ENCODE measurements at places on chromosomes 1 and 21. TPM values are rescaled to one million over a fixed set of nuclear protein-coding genes. Genes with fewer than 3 reads are reported as not detected.
A peak's percentile ranks its signal among the peaks of the same experiment; 100 is the strongest.

GRCh38 chr1:29256394-29256793 lies 20.1 kb downstream of the PTPRU start:
- DNase-seq: no peak

DNA sequence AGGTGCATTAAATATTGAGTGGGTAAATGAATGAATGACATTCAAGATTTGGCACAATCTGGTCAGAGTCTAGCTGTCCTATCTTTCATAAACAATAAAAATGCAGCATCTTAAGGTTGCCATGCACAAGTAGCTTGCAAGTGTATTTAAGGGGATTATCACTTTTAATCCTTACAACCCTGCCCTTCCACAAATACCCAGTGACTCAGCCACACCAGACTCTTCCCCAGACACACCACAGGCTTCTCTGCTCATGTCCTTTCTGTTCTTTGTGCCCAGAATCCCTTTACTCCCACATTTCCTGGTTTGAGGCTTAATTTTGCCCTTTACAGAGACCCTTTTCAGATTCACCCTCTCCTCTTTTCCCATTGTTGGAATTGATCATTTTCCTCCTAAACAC lies 59.8 kb downstream of the KIRREL1 start:
- DNase-seq: no peak

DNA sequence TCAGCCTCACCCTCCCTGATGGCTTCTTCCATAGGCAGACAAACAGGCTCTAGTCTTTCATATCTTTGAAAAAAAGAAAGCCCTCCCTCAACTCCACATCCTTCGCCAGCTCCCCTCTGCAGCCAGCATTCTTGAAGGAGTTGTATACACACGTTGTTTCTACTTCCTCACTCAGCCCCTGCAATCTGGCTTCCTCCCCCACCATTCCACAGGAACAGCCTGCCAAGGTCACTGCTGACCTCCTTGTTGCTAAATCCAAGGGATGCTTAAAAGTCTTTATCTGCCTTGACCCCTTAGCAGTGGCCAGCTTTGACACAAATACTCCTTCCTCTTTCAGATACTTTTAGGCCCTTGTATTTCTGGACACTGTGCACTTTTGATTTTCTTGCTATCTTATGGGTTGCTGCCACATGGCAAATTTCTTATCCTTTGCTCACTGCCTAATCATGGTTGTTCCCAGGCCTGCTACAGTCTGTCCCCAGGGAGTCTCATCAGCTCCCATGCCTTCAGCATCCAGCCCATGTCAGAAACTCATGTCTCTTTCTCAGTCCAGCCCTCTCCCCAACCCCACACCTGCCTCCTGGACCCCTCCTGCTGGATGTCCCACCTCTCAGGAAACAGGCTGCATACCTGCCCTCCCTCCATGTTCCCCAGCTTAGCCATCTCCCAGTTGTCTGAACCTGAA lies 8.3 kb downstream of the FAM229A start:
- DNase-seq: no peak

DNA sequence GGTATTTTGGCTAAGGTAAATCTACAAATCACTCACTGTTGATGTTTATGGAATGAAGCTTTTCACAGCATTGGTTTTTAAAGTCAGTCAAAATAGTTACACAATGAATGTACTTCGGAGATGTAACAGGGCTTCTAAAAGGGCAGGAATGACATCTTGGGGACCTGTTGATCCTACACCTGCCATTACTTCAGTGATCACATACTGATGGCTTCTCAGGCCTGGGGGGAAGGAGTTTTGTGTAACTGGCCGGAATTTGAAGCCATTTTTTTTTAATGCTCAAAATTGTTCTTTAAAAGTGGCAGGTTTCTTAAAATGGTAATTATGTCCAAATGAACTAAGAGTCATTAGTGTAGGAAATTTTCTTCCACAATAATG lies 11.2 kb downstream of the RPL5 start:
- no peak for DNase-seq

DNA sequence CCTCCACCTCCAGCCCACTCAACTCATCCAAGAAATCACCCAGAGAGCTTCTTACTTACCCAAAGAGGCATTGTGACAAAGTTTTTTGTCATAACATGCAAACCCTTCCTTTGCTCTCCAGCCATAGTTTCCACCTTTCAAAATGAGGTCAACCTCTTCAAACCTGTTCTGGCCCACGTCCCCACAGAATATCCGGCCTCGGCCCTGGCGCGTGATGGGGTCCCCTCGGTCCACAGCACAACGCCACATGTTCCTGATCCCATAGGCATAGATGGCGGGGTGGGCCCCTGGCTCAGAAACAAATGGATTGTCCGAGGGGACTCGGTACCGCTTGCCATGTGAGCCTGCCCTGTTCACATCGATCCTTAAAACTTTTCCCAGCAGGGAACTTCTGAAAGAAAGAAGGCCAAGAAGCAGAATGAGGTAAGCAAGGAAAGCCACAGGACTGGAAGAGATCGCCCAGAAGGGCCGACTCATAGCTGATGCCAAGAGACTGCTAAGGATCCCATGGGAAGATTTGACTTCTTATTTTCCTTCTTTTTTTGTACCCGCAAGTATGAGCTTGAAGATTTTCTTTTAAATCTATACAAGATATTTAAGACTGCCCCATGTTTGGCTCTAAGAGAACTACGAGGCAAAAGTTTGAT lies 7.8 kb downstream of the HHIPL2 start:
- no peak for DNase-seq

GRCh38 chr1:218249338-218250140 lies 35.6 kb upstream of the RRP15 start:
- no peak for DNase-seq

DNA sequence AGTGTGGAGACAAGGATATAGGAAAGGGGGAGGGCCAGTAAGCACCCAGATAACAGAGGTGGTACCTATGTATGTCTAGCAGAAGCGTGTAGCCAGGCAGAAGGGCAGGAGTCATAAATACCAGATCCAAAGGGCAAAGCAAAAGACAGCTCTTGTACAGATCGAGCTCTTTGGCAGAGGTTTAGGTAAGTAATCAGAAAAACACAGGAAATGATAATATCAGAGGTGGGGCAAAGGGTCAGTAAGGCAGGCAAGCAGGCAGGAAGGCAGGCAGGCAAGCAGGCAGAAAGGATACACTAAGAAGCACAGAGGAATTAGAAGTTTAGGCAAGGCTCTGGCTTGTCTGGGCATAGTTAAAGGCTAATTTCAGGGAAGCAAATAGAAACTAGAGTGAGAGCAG lies 22.7 kb upstream of the SLFNL1 start:
- DNase-seq: no peak

DNA sequence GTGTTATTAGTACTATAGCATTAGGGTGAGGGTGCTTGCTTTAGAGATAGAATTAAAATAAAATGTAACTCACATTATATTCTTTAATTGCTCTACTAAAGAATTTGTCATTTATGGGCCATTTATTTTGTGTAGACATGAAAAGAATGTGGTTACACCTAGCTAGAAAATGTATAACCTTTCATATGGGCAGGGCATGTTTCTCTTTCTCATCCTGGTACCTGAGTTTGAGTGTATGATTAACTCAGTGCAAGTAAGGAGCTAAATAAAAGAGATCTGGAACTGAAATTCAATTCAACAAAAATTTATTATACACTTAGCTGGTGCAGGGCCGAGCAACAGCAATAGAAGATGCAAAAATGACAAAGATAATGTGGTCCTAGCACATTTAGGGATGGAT lies 47.4 kb downstream of the MAP3K7CL start:
- DNase-seq: no peak

- DNase-seq: no peak
These were observed 273.8 kb downstream of the RPS6KC1 start for GRCh38 chr1:213324859-213325258.

- DNase-seq: no peak
These were observed 38.3 kb downstream of the NEXN start for GRCh38 chr1:77926561-77927357.

GRCh38 chr1:24506691-24507381 lies 4.2 kb downstream of the RCAN3 start:
- DNase-seq: no peak

GRCh38 chr1:31695327-31695726 lies 8.5 kb downstream of the COL16A1 start:
- no peak for DNase-seq

DNA sequence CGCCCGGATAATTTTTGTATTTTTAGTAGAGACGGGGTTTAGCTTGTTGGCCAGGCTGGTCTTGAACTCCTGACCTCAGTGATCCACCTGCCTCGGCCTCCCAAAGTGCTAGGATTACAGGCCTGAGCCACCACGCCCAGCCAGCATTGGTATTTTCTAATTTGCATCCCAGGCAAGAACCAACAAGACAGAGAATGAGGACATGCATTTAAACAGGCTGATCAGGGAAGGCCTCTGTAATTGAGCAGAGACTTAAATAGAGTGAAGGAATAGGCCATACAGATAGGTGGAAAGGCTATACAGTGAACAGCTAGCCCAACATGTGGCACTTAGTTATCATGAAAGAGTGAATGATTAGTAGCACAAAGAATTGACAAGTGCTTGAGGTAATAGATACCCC lies 230.4 kb downstream of the SLC35F3 start:
- no peak for DNase-seq

GRCh38 chr1:31583995-31584868 lies 7.9 kb downstream of the TINAGL1 start:
- DNase-seq: no peak

- DNase-seq: no peak
These were observed 4.5 kb downstream of the TRAF5 start for GRCh38 chr1:211331011-211331709.

GRCh38 chr1:117171900-117172511 lies 38.7 kb downstream of the VTCN1 start:
- DNase-seq: no peak

- no peak for DNase-seq
These were observed at the start of gene OR1C1 for GRCh38 chr1:247760456-247760855. OR1C1 (minus strand) TSS chr1:247760556; CDS start chr1:247758406, 2,150 bp downstream.

- no peak for DNase-seq
These were observed 504 bp downstream of the DHRS3 start for GRCh38 chr1:12617511-12617900.

- DNase-seq: no peak
These were observed 159.6 kb downstream of the TOMM20 start for GRCh38 chr1:234969011-234969441.

DNA sequence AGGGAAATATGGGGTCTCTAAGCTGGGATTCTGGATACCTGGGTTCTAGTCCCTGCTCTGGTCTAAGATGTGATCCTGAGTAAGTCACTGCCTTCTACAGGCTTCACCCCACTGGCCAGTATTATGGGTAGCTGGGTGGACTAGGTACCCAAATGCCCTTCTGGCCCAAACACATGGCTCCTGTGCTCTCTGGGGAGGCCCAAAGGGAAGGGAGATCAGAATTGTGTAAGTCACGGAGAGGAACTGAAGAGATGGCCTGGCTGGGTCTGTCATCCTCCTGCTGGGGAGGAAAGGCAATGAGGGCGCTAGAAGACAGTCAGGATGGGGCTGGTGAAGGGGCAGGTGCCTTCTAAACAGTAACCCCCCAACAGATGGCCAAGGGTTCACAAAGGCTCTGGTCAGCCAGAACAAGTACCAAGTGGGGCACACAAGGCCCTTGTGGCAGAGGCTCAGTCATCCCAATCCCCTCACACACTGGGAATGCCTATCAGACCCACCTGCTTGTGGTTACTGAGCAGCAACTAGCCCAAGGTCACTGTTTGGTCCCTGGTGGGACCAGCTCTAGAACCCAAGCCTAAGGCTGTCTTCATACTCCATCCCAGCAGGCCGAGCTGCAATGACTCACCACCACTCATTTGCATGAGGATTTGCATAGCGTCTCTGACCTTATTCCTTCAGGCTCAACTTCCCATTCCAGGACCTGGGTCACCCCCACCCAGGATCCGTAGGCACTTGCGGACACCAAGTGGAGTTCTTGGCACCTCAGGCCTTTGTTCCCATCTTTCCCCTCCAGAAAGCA lies 9.2 kb downstream of the MEF2D start:
- peak; percentile 28 for DNase-seq

- DNase-seq: no peak
These were observed 84.8 kb upstream of the CACNA1E start for GRCh38 chr1:181398544-181398943.

- DNase-seq: no peak
These were observed 16.7 kb downstream of the CD247 start for GRCh38 chr1:167501515-167502191.

GRCh38 chr1:156195853-156196252 lies 1.9 kb downstream of the SLC25A44 start:
- DNase-seq: no peak

GRCh38 chr1:61005614-61006580 lies 76.5 kb upstream of the NFIA start:
- peak; percentile 81 for DNase-seq

DNA sequence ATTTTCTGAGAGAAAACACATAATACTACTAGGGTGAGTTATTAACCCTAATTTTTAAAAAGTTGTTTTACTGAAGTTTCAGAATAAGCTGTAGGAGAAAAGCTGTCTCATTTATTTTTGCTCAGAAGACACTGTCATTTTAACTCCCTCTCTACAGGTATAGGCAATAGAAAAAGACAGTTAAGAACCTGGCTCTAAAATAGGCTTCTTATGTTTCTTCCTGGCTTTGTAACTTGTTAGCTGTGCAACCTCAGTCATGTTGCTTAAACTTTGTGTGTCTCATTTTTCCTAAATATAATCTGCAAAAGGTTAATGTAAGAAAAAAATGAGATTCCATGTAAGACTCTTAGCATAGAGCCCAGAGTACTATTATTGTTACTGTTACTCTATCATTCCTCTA lies 64.4 kb downstream of the TTLL7 start:
- DNase-seq: no peak

DNA sequence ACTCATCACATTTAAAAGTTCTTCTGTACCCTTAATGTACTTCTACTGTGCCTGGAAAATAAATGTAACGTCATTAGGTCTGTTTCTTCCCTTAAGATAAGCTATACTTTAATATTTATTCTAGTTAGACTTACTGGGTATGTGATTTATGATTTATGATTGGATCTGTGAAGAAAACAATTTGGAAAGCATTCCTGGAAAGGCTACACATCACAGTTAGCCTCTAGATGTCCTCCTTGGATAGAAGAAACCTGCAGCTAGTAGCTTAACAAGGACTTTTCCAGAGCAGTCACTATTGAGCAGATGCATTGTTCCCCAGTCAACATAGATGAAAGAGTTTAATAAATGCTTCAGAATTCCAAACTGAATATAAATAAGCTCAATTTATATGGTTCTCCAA lies 22.2 kb upstream of the ABL2 start:
- DNase-seq: no peak

Gene OR2L3
- total RNA-seq: not detected

Gene ADGRL4
- total RNA-seq: 0.63 TPM

Gene EDARADD
- total RNA-seq: 3.8 TPM

Gene TRIM33
- total RNA-seq: 53.8 TPM

Gene FOXO6
- total RNA-seq: 0.99 TPM

Gene FMO1
- not detected for total RNA-seq

Gene LHX8
- not detected for total RNA-seq

Gene CELA2A
- total RNA-seq: not detected

Gene PLEKHA6
- total RNA-seq: 2.1 TPM

Gene BMP8A
- total RNA-seq: 0.52 TPM

Gene PNRC2
- 87.6 TPM for total RNA-seq

Gene TBX19
- 0.48 TPM for total RNA-seq

Gene ADGRB2
- 10.7 TPM for total RNA-seq

Gene SF3B4
- 127 TPM for total RNA-seq

Gene SLC37A1
- 34.8 TPM for total RNA-seq

Gene GJA8
- total RNA-seq: not detected

Gene SLAMF9
- not detected for total RNA-seq

Gene ATAD3B
- 78.6 TPM for total RNA-seq

Gene NHLH1
- total RNA-seq: 1.3 TPM

All from H9 (cell line).